ENCODE measurements at places on chromosomes 13 and 19. TPM values are rescaled to one million over a fixed set of nuclear protein-coding genes. Genes with fewer than 3 reads are reported as not detected.

CEACAM3 gene
- total RNA-seq, result not detected

SMIM44 gene
- not detected for total RNA-seq

GSX1 gene
- not detected for total RNA-seq

ZNF765 gene
- total RNA-seq, result 14.6 TPM

SYNGR4 gene
- not detected for total RNA-seq

LRRC25 gene
- total RNA-seq, result 0.14 TPM

WIZ gene
- 4.5 TPM for total RNA-seq

MEIOSIN gene
- not detected for total RNA-seq

TNFRSF19 gene
- total RNA-seq, result 5.7 TPM

ZNF560 gene
- 0.57 TPM for total RNA-seq

ZNF77 gene
- 5.5 TPM for total RNA-seq

LYPD5 gene
- 0.14 TPM for total RNA-seq

XPO4 gene
- total RNA-seq, result 13.7 TPM

ZNF382 gene
- 6.4 TPM for total RNA-seq

INSR gene
- total RNA-seq, result 31.3 TPM

CD33 gene
- total RNA-seq, result not detected

CEACAM4 gene
- not detected for total RNA-seq

NXNL1 gene
- total RNA-seq, result not detected

ZNF85 gene
- 3.8 TPM for total RNA-seq

SHANK1 gene
- total RNA-seq, result 2.5 TPM

SLC5A5 gene
- not detected for total RNA-seq

GPR12 gene
- not detected for total RNA-seq

NUCB1 gene
- total RNA-seq, result 117 TPM

CNN2 gene
- 215 TPM for total RNA-seq

RAB3A gene
- 3.1 TPM for total RNA-seq

CERS4 gene
- total RNA-seq, result 14.5 TPM

SBK3 gene
- 0.09 TPM for total RNA-seq

FUT1 gene
- total RNA-seq, result 0.28 TPM

CLIP3 gene
- 11.9 TPM for total RNA-seq

SMIM17 gene
- 0.14 TPM for total RNA-seq

CEACAM16 gene
- not detected for total RNA-seq

PEAK3 gene
- not detected for total RNA-seq

SAFB2 gene
- total RNA-seq, result 38.3 TPM

SLC7A10 gene
- total RNA-seq, result not detected

ZNF534 gene
- total RNA-seq, result not detected

PEX11G gene
- total RNA-seq, result 3.8 TPM

ITM2B gene
- total RNA-seq, result 126 TPM

IZUMO4 gene
- 1.0 TPM for total RNA-seq

CEBPA gene
- total RNA-seq, result 0.57 TPM

KLF16 gene
- total RNA-seq, result 1.7 TPM

ANKLE1 gene
- total RNA-seq, result 0.18 TPM

DNASE2 gene
- 30.4 TPM for total RNA-seq

COL4A2 gene
- total RNA-seq, result 194 TPM

IFI30 gene
- total RNA-seq, result 11.2 TPM

HCN2 gene
- total RNA-seq, result 0.71 TPM

VSTM2B gene
- not detected for total RNA-seq

CYP2A7 gene
- total RNA-seq, result not detected

LRRC8E gene
- total RNA-seq, result 6.3 TPM

PSG3 gene
- total RNA-seq, result not detected

SCGB2B2 gene
- 0.14 TPM for total RNA-seq

TLE6 gene
- 2.4 TPM for total RNA-seq

GNG14 gene
- not detected for total RNA-seq

EFNB2 gene
- total RNA-seq, result 0.46 TPM

RFX1 gene
- total RNA-seq, result 1.00 TPM

RFXAP gene
- 1.3 TPM for total RNA-seq

AKAP8 gene
- 12.7 TPM for total RNA-seq

ZNF541 gene
- total RNA-seq, result 0.28 TPM

SBK2 gene
- total RNA-seq, result not detected

ZNF829 gene
- 2.4 TPM for total RNA-seq
